CD4-positive, CD25-positive, alpha-beta regulatory T cell (primary cell): ENCODE measurements at places on chromosomes 5 and 9.

DNA sequence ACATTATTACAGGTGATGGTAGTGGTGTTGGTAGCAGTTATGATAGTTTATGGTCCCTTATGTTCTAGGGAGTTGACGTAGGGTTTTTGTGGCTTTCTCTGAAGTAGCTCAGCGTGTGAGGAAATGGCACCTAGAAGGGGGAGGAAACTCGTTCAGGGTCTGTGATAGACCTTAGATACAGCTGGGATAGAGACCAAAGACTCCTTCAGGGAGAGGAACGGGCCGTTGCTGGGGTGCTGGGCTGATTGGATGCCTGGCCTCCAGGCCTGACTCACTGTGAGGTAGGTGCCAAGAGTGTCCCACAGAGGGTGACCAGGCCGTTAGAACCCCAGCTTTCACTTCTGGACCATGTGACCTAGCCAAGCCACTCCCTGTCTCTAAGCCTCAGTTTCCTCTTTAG lies 96.6 kb downstream of the DAB2IP start:
- no peaks in the 10 kb centered on the region for H3K36me3 ChIP-seq
- no peaks in the 10 kb centered on the region for H3K27me3 ChIP-seq
- no peak overlapping the region for H3K27ac ChIP-seq
- DNase-seq: no peak
- H3K4me1 ChIP-seq: no peaks in the 10 kb centered on the region
- no peak overlapping the region for H3K4me3 ChIP-seq

DNA sequence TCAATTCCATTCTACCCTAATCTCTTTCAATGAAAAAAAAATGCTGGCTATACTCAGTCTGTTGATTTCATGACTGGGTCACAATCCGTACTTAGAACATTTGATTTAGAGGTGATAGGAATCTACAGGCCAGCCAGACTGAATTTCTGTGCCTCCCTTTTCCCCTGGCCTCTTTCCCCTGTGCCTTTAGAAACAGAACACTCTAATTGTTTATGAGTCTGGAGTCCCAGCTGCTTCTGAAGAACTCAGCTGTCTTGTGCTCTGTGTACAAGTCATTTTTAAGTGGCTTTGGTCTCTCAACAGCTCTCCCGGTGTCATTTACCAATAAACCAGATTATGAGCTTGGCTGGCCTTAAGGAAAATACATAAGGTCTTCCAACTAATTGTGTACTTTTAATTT lies 94.1 kb upstream of the ITGA2 start:
- DNase-seq: no peak
- no peaks in the 10 kb centered on the region for H3K4me1 ChIP-seq
- no peaks in the 10 kb centered on the region for H3K27me3 ChIP-seq
- no peaks in the 10 kb centered on the region for H3K36me3 ChIP-seq
- H3K27ac ChIP-seq: no peak overlapping the region
- no peak overlapping the region for H3K4me3 ChIP-seq

DNA sequence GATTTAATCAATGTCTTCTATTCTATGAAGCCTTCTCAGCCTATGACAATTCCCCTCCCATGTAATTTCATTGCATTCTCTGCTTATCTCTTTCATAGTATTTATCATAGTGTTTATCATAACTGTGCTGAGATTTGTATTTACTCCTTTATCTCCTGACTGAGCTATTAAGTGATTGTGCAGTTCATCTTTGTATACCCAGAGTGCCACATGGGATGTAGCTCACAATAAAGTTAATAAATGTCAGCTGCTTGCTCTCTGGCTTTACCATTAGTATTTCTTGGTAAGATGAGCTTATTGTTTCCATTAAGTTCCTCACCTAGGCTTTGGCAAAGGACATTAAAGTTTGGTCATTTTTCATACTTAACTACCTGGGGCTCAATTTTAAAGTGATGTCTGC lies 275.1 kb upstream of the MPDZ start:
- H3K4me1 ChIP-seq: no peaks in the 10 kb centered on the region
- no peaks in the 10 kb centered on the region for H3K36me3 ChIP-seq
- DNase-seq: no peak
- H3K27me3 ChIP-seq: no peaks in the 10 kb centered on the region
- no peak overlapping the region for H3K4me3 ChIP-seq
- H3K27ac ChIP-seq: no peak overlapping the region

DNA sequence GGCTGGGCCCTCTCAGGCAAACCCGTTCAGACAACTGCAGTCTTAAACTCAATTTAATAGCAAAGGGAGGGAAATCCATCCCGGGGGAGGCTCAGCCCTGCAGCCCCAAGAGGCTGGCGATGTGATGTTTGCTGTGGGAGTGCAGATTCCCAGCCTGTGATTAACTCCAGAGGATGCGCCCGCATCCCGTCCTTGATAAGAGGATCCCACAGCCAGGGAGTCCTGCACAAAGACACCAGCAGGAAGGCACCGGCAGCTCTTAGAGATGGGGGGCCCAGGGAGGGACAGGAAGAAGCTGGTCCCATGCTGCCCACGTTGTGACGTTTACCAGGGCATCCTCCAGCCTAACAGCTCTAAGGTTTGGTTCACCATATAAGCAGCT lies 64.7 kb downstream of the MRPL36 start:
- no peaks in the 10 kb centered on the region for H3K27me3 ChIP-seq
- no peak overlapping the region for H3K27ac ChIP-seq
- H3K4me3 ChIP-seq: no peak overlapping the region
- no peaks in the 10 kb centered on the region for H3K4me1 ChIP-seq
- no peak for DNase-seq

GRCh38 chr9:30697958-30698357 lies 1686.5 kb upstream of the ACO1 start:
- no peak for DNase-seq
- no peaks in the 10 kb centered on the region for H3K36me3 ChIP-seq
- no peaks in the 10 kb centered on the region for H3K4me1 ChIP-seq
- H3K27ac ChIP-seq: no peak overlapping the region
- no peaks in the 10 kb centered on the region for H3K27me3 ChIP-seq

DNA sequence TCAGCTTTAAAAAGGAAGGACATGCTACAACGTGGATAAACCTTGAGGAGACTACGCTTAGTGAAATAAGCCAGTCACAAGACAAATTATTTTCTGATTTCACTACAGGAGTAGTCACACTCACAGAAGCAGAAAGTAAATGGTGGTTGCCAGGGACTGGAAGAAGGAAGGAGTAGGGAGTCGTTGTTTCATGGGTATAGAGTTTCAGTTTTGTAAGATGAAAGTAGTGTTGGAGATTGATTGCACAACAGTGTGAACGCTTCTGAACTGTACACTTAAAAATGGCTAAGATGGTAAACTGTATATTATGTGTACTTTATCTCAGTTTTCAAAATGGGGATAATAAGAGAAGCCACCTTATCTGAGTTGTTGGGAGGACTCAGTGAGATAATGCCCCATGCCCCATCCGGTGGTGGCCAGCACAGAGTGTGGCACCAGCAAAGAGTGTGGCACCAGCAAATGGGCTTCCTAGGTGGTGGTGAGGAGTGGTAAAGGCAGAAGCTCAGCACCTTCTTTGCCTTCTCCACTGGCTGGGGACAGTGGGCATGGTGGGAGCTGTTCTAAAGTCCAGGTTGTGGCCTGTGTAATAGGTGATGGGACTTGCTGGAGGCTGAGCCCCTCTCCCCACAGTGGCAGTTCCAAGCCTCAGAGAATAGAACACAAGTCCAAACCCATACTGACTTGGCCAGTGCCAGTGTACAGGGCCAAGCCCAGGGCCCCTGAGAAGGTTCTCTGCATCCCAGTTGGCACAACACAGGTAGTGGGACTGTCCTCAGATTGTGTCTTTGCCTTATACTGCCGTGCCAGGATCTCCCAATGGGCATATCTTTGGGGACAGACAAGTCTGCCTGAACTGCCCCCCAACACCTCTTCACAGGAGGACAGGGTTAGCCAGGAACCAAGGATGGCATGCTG lies 4.4 kb downstream of the SLC22A4 start:
- DNase-seq: no peak
- no peak overlapping the region for H3K4me3 ChIP-seq
- no peaks in the 10 kb centered on the region for H3K36me3 ChIP-seq
- H3K27me3 ChIP-seq: peaks cover 17% of the 10 kb centered on the region
- H3K27ac ChIP-seq: no peak overlapping the region

DNA sequence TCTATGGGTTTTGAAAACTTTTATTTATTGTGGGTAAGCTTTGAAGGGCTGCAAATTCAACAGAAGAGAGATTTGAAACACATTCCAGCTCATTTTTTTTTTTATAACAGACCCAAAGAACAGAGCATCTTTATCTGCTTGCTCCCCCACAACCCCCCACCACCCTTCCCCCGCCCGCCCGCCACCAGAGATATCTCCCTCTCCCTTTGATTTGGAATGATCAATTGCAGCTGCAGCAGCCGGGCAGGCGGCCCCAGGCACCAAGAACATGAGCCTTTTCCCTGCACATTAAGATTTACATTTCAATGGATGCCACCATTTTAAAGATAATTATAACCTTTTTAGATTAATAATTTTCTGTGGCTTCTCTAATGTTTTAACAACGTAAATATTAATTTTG lies 510.9 kb downstream of the ZNF608 start:
- H3K27ac ChIP-seq: no peak overlapping the region
- H3K4me1 ChIP-seq: no peaks in the 10 kb centered on the region
- H3K36me3 ChIP-seq: no peaks in the 10 kb centered on the region
- no peak overlapping the region for H3K4me3 ChIP-seq

- no peak overlapping the region for H3K4me3 ChIP-seq
- H3K27me3 ChIP-seq: no peaks in the 10 kb centered on the region
- H3K36me3 ChIP-seq: no peaks in the 10 kb centered on the region
- no peak overlapping the region for H3K27ac ChIP-seq
- H3K4me1 ChIP-seq: no peaks in the 10 kb centered on the region
- DNase-seq: no peak
Measured at GRCh38 chr5:15170173-15170572, 298.6 kb upstream of the ANKH start.

DNA sequence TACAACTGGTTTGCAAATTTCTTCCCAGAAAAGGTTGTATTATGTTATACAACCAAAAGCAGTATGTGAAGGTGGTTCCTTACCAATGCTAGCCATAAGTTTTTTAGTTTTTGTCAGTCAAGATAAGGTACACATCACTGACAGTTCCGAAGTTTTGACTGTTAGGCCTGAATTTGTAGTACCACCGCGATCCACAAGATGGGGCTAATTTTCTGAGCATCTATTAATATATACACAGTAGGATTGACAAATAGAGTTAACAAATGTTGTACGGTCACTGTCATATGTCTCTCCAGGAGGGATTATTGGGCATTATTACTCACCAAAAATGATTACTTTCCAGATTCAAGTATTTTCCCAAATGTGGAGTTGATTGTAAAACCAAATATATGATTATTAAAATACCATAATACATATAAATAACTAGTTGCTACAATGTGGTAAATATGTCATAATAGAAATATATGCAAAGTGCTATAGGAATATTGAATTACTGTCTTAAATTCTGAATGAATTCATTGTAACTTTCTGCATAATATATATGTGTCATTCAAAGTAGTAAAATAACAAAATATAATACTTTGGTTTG lies 28.4 kb upstream of the LRRC19 start:
- no peak overlapping the region for H3K27ac ChIP-seq
- no peaks in the 10 kb centered on the region for H3K36me3 ChIP-seq
- H3K4me3 ChIP-seq: no peak overlapping the region
- no peaks in the 10 kb centered on the region for H3K27me3 ChIP-seq

GRCh38 chr5:65359981-65360380 lies 121.7 kb downstream of the ADAMTS6 start:
- H3K4me3 ChIP-seq: no peak overlapping the region
- no peak overlapping the region for H3K27ac ChIP-seq
- DNase-seq: no peak
- H3K36me3 ChIP-seq: no peaks in the 10 kb centered on the region
- H3K4me1 ChIP-seq: no peaks in the 10 kb centered on the region

- H3K27ac ChIP-seq: no peak overlapping the region
- no peak overlapping the region for H3K4me3 ChIP-seq
- peaks cover 4% of the 10 kb centered on the region for H3K27me3 ChIP-seq
- no peaks in the 10 kb centered on the region for H3K36me3 ChIP-seq
- no peak for DNase-seq
Measured at GRCh38 chr5:142698447-142699183, 12.7 kb upstream of the FGF1 start.

DNA sequence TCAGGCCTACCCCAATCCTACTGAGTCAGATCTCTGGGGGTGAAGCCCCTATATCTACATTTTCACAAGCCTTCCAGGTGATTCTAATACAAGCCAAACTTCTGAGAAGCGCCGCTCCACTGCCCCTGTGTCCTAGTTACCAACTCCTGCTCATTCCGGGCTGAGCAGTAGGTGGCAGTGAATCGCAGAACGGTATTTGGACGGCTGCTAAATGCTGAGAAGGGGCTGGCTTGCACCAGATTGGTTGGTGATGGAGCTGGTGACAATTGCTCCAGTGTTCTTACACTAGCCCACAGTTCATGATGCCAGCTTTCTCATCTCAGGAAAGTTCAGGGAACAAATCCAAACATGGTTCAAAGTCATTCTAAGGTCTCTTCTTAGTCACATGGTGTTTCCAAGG lies 31.1 kb upstream of the FGF1 start:
- peaks cover 3% of the 10 kb centered on the region for H3K27me3 ChIP-seq
- no peak overlapping the region for H3K4me3 ChIP-seq
- H3K4me1 ChIP-seq: peaks cover 11% of the 10 kb centered on the region
- no peak overlapping the region for H3K27ac ChIP-seq

DNA sequence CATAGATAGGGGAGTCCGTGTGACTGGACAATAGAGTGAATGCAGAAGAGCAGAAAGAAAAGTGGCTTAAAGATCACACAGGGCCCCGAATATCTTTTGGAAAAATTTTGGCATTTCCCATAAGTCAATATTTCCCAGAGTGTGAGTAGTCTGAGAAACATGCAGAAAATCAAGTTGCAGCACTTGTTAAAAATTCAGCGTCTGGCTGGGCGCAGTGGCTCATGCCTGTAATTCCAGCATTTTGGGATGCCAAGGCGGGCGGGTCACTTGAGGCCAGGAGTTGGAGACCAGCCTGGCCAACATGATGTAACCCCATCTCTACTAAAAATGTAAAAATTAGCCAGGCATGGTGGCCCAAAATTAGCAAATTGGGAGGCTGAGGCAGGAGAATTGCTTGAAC lies 227.0 kb downstream of the DRD1 start:
- no peaks in the 10 kb centered on the region for H3K36me3 ChIP-seq
- no peak overlapping the region for H3K4me3 ChIP-seq
- H3K27me3 ChIP-seq: no peaks in the 10 kb centered on the region
- no peaks in the 10 kb centered on the region for H3K4me1 ChIP-seq

GRCh38 chr5:178460174-178460573 lies 130.0 kb downstream of the COL23A1 start:
- no peaks in the 10 kb centered on the region for H3K4me1 ChIP-seq
- H3K27me3 ChIP-seq: no peaks in the 10 kb centered on the region
- H3K4me3 ChIP-seq: no peak overlapping the region
- H3K36me3 ChIP-seq: no peaks in the 10 kb centered on the region
